Fibroblast of the aortic adventitia (primary cell): ENCODE measurements at places on chromosomes 6 and 20. TPM values are rescaled to one million over a fixed set of nuclear protein-coding genes. Genes with fewer than 3 reads are reported as not detected.

LY6G6C gene
- total RNA-seq, result not detected in 2 replicates

IRF4 gene
- 2.3 TPM in 1 of 2 replicates, not detected in the other for total RNA-seq

MYMX gene
- not detected in 2 replicates for total RNA-seq

LY6G6F gene
- not detected in 2 replicates for total RNA-seq

LAMA2 gene
- 99.1 and 103 TPM in 2 replicates for total RNA-seq
